ENCODE measurements at places on chromosomes 3 and 15. TPM values are rescaled to one million over a fixed set of nuclear protein-coding genes. Genes with fewer than 3 reads are reported as not detected.

RFT1 gene
- 8.7 TPM for total RNA-seq

CDV3 gene
- total RNA-seq, result 200 TPM

TMC3 gene
- not detected for total RNA-seq

BFSP2 gene
- not detected for total RNA-seq

SKOR1 gene
- 1.9 TPM for total RNA-seq

TIPARP gene
- 213 TPM for total RNA-seq

MAP1A gene
- 2.4 TPM for total RNA-seq

SERPINI2 gene
- total RNA-seq, result not detected

PLSCR2 gene
- total RNA-seq, result not detected

ITGA11 gene
- total RNA-seq, result under 0.01 TPM

CCR4 gene
- total RNA-seq, result 52.9 TPM

ERICH6 gene
- 0.21 TPM for total RNA-seq

TMEM39A gene
- total RNA-seq, result 59.2 TPM

CPN2 gene
- total RNA-seq, result not detected

NRG4 gene
- 0.84 TPM for total RNA-seq

GABRB3 gene
- 0.10 TPM for total RNA-seq

EPHA6 gene
- total RNA-seq, result not detected

ACP3 gene
- 18.1 TPM for total RNA-seq

TRPC1 gene
- 5.1 TPM for total RNA-seq

FAM3D gene
- total RNA-seq, result not detected

ATP11B gene
- total RNA-seq, result 165 TPM

C2CD4A gene
- total RNA-seq, result 0.21 TPM

RAD51 gene
- 1.2 TPM for total RNA-seq

SCAANT1 gene
- total RNA-seq, result not detected

COL6A5 gene
- not detected for total RNA-seq

SOX2 gene
- under 0.01 TPM for total RNA-seq

ISG20 gene
- total RNA-seq, result 37.8 TPM

TYRO3 gene
- total RNA-seq, result 0.21 TPM

DGKG gene
- total RNA-seq, result 2.5 TPM

OR5K1 gene
- total RNA-seq, result not detected

SPINT1 gene
- total RNA-seq, result 4.2 TPM

C3orf33 gene
- total RNA-seq, result 2.3 TPM

RYR3 gene
- total RNA-seq, result 0.10 TPM

CNTN3 gene
- not detected for total RNA-seq

OR4F6 gene
- not detected for total RNA-seq

GMPS gene
- 43.6 TPM for total RNA-seq

CPNE9 gene
- not detected for total RNA-seq

PROK2 gene
- 16.0 TPM for total RNA-seq

SMAD6 gene
- 1.9 TPM for total RNA-seq

ISLR gene
- total RNA-seq, result not detected

SI gene
- not detected for total RNA-seq

MESP2 gene
- total RNA-seq, result not detected

FAM81A gene
- total RNA-seq, result 0.94 TPM

PGBD4 gene
- total RNA-seq, result 4.5 TPM

SAMMSON gene
- total RNA-seq, result not detected

GNL3 gene
- total RNA-seq, result 110 TPM

TP63 gene
- total RNA-seq, result 0.21 TPM

SLC38A3 gene
- total RNA-seq, result not detected

IQSEC1 gene
- total RNA-seq, result 135 TPM

SLC28A2 gene
- total RNA-seq, result not detected

RCCD1 gene
- total RNA-seq, result 1.3 TPM

WDR93 gene
- total RNA-seq, result not detected

Data from mononuclear cell (primary cell).